ENCODE measurements at places on chromosomes 1 and 21. TPM values are rescaled to one million over a fixed set of nuclear protein-coding genes. Genes with fewer than 3 reads are reported as not detected.

The CFHR2 gene
- 0.15 TPM for polyA plus RNA-seq

The SLC30A2 gene
- 7.2 TPM for polyA plus RNA-seq

The PLA2G2C gene
- polyA plus RNA-seq = 0.11 TPM

The TEX38 gene
- polyA plus RNA-seq = 0.24 TPM

The DIRAS3 gene
- polyA plus RNA-seq = 1.6 TPM

The VAMP3 gene
- 103 TPM for polyA plus RNA-seq

The GJA5 gene
- polyA plus RNA-seq = 27.2 TPM

The AZIN2 gene
- polyA plus RNA-seq = 8.2 TPM

The TMPRSS15 gene
- 0.42 TPM for polyA plus RNA-seq

The TRAF3IP3 gene
- 1.3 TPM for polyA plus RNA-seq

The LIPI gene
- 0.16 TPM for polyA plus RNA-seq

The OR10Z1 gene
- polyA plus RNA-seq = not detected

The ZNF593OS gene
- polyA plus RNA-seq = 1.0 TPM

The SERINC2 gene
- polyA plus RNA-seq = 52.4 TPM

- no peak for DNase-seq
Measured at GRCh38 chr21:37074546-37074945, 1.5 kb downstream of the TTC3 start.

DNA sequence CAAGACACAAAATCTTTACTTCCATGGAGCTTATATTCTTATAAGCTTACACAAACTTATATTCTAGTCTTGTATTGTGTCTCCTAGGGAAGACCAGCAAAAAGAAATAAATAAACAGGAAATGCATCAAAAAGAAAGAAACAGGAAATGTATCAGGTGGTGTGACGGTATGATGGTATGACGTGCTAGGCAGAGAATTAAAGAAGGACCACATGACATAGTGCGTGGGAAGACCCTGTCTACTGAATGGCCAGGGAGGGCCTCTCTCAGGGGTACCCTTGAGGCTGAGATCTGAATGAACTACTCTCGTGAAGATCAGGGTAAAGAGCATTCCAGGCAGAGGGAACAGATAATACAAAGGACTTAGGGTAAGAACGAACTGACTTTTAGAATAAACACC lies 15.6 kb upstream of the WDR26 start:
- no peak for DNase-seq

- no peak for DNase-seq
Measured at GRCh38 chr21:45333583-45334121, 46.0 kb upstream of the POFUT2 start.

DNA sequence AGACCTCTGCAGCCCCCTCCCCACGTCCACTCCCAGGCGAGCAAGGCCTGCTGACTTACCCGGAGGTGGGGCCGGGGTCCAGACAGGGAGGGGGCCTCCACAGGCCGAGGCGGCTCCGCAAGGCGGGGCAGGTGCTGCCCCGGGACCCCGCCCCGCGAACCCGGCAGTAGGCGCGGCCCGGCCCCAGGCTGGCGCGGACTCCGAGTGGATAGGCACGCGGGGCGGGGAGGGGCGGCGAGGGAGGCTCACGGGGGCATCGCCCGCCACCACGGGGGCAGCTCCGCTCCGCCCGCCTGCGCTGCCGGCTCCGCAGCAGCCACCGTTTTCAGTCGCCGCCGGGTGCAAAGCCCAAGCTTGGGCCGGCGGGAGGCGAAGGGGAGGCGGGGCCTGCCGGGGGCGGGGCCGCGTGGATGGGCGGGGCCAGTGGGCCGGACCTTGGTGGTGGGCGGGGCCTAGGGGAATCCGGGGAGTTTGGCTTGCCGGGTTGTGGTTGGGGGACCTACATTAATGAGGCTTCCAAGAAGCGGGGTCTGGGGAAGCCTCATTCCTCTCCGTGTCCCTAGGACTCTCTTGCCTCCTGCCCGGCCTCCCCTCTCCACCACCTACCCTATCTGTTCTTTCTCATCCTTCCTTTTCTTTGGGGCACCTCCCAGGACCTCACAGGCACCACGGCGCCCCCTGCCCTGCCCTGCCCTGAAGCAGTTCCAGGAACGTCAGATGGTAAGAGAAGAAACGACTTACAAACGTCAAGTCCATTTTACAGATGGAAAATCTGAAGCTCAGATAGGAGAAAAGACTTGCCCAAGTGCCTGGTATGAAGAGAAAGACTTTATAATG lies at the start of gene RIMS3:
Gene RIMS3, minus strand, starts transcription at position 348 of the 837 bp plus-strand sequence. CDS start 23,757 bp downstream, outside the sequence.
- peak; percentile 18 for DNase-seq

GRCh38 chr1:109477821-109478220 lies 5.9 kb upstream of the ATXN7L2 start:
- DNase-seq = no peak

DNA sequence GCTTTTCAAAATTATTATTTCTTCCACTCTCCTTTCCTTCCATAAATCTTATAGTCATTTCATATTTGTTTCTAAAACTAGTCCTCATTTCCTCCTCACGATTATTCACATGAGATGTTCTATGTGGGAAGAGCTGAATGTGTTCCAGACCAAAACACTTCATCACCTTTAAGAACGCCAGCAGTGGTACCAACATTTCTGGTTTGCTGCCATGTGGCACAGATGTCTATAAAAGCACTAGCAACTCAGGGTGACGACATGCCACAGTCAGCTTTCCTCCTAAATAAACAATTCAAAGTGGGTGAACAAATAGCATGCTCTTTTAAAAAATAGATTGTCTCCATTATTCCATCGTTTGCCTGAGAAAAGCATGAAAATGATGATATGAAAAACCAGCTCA lies 1217.8 kb upstream of the ADGRL2 start:
- no peak for DNase-seq

DNA sequence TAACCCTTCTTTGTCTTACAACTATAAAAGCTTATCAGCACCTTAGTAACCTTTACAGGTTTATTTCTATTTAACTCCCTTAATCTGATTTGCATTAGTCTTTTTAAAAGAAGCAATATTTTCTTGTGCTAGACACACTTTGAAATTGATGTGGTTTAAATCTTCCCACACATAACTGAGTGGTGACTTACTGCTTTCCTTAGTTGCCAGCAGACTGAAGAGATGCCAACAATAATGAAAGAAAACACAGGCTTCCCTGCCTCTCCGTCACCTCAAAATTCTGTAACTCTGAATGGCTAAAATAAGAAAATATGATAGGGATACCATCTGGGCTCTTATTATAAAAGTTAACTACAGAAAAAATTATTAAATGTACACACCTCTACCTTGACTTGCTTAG lies 196.8 kb downstream of the PTBP2 start:
- DNase-seq = no peak

DNA sequence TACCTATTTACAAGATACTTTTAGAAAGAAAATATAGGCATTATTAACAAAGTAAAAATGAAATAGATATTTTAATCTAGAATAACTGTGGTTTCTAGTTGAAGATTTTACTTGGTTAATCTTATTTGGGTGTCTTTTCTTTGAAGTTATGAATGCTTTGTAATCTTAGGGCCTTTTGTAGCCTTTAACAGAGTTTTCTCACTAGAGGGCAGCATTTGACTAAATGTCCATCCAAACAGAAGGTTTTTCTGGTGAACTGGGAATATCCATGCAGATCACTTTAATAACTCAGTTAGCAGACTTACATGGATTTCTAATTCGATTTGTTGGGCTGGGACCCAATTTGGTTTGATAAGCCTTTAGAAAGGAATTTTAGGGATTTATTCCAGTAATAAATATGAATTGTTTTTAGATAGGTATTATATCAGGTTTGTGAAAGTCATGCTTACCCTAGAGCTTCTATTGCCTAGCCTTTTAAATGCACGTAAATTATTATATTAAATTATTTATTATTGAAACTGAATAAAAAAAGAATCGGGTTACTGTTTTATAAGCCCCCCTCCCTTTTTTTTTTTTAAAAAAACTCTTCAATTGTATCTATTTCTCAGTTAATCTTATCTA lies 119.7 kb downstream of the ZNF326 start:
- DNase-seq = peak; percentile 43

GRCh38 chr1:226498640-226499008 lies 49.9 kb upstream of the STUM start:
- DNase-seq = no peak

- no peak for DNase-seq
Measured at GRCh38 chr21:34126691-34127090, 53.3 kb downstream of the MRPS6 start.

DNA sequence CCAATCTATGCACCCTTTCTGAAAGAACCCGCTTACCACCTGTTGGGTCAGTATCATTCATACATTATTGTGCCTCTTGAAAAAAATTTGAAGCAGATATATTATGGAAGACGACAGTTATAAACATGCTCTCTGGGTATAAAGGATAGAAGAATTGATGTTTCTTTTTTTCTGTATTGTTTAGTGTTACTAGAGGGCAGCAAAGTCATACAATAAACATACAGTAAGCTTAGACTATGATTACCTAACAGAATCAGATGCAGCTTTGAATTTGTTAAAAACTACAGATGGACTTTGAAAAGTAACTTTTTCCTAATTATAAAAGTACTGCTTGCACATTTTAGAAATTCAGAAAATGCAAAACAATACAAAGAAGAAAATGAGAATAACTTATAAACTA lies 11.1 kb upstream of the PAXBP1 start:
- no peak for DNase-seq

DNA sequence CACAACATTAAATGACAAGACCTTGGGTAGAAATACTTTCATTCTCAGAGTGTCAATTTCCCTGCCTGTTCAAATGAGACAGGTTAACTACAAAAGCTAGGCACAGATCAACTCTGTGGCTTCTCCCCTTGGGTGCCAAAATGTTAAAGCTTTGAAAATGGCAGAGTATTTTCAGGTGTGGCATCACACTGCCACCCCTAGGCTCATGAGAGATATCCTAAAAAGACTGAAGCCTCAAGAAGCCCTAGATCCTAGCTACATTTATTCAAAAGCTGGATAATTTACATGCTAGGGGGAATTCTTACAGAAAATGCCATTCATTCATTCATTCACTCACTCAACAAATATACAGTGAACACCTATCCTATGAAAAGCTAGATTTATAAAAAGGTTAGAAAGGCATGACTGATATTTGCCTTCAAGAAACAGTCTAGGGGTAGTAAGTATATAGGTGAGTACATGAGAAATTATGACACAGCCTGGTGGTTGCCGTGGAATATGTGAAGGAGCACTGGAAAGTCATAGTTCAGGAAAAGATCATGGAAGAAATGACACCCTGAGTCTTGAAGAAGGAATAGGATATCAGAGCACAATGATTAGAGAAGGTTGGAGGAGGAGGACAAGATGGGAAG lies 15.9 kb upstream of the RAB4A start:
- DNase-seq = no peak

DNA sequence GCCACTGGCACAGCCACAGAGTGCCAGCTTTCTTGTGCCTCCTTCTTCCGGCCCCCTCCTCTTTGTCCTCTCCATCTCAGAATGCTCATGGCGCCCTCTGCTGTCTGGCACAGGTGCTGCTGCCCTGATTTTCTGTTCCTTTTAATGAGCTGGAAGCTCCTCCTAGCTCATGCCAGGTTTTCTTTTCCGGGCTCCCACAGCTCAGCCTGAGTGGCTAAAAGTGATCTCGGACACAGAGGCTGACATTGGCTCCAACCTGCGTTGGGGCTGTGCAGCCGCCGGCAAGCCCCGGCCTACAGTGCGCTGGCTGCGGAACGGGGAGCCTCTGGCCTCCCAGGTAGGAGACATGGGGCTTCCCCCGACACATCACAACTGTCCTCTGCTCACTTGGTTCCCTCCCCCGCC lies 18.7 kb downstream of the CNTN2 start:
- peak; percentile 83 for DNase-seq

GRCh38 chr1:61490924-61491323 lies 234.0 kb downstream of the TM2D1 start:
- DNase-seq = no peak

DNA sequence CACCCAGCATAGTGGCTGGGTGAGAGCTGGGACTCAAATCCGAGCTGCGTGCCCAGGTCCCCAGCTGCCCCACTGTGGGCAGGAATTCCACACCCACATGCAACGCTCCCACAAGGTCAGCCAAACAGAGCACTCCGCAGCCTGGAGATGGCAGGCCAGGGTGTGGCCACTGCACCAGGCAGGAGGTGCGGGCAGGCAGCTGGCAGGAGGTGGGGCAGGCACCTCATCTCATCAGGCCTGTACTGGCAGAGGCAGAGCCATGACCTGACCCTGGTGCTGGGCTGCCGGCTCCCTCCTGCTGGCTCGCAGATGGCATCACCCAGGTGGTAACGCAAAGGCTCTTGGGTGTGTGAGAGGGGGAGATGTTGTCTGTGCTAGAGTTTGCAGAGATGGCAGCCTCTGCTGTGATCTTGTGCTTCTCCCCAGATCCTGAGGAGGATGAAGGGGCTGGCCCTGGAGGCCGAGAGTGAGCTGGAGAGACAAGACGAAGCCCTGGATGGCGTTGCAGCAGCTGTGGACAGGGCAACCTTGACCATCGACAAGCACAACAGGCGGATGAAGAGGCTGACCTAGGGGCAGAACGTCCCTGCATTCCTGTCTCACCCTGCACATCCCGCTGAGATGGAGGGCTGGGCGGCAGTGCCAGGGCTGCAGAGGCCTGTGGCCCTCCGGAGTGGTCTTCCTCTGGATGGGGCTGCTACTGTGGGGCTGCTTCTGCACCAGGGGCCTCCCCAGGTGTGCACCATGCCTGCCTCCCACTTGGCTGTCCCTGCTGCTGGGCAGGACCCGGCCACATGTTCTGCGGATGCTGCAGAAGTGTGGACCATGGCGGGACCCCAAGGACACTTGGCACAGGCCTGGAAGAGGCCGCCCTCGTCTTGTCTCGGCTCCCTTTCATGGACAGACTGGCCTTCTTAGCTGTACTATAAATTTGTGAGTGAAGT lies 35.1 kb upstream of the PRSS38 start:
- no peak for DNase-seq

DNA sequence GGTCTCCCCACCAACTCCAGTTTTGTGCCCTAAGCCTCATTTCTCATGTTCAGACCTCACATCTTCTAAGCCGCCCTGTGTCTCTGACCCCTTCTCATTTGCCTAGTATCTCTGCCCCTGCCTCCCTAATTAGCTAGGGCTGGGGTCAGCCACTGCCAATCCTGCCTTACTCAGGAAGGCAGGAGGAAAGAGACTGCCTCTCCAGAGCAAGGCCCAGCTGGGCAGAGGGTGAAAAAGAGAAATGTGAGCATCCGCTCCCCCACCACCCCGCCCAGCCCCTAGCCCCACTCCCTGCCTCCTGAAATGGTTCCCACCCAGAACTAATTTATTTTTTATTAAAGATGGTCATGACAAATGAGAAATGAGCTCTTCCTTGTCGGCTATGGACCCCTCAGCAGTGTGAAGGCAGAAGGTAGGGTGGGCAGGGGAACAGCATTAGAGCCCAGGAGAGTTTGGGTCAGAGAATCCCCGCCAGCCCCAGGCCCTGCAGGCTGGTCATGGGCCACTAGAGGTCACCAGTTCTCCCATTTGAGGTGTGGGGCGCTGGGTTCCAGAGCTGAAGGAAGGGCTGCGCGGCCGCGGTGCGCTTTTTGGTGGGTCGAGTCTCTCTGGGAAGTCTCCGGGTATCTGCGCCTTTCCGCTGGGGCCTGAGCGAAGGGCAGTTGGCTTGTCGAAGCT lies 11.5 kb downstream of the ADAMTSL4 start:
- no peak for DNase-seq

DNA sequence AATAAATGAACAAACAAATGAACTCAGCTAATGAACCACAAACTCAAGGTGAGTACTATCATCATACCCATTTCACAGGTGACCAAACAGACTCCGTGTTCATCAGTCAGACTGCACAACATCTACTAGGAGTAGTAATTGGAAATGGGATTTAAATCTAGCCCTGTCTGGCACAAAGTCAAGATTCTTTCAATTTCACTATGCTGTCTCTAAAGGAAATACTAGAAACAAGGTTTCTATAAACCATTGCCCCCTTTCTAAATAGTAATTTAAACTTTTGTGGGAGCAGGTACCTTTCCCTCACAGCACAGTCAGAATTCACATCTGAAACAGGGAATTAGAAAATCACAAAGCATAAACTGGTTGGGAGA lies 160.3 kb downstream of the TGFBR3 start:
- DNase-seq = no peak

- no peak for DNase-seq
Measured at GRCh38 chr1:15618077-15618654, 908 bp downstream of the DDI2 start.
